ENCODE measurements at places on chromosomes 3 and 15. TPM values are rescaled to one million over a fixed set of nuclear protein-coding genes. Genes with fewer than 3 reads are reported as not detected.

Gene SOX2
- total RNA-seq: not detected

Gene GOLGA6B
- total RNA-seq: not detected

Gene TMEM39A
- total RNA-seq: 45.4 TPM

Gene NCK1
- 38.4 TPM for total RNA-seq

Gene P2RY14
- total RNA-seq: 0.65 TPM

Gene DNAH12
- not detected for total RNA-seq

Gene ECT2
- total RNA-seq: 33.6 TPM

Gene DNAJC17
- total RNA-seq: 48.1 TPM

All from activated CD8-positive, alpha-beta memory T cell treated with anti-CD3 and anti-CD28 coated beads for 36 hours (primary cell).